ENCODE measurements at places on chromosomes 1 and 21. TPM values are rescaled to one million over a fixed set of nuclear protein-coding genes. Genes with fewer than 3 reads are reported as not detected.

- H3K27ac ChIP-seq = no peak overlapping the region
- no peaks in the 10 kb centered on the region for H3K27me3 ChIP-seq
- peaks cover 16% of the 10 kb centered on the region for H3K4me1 ChIP-seq
- no peak overlapping the region for H3K4me3 ChIP-seq
- DNase-seq = no peak
Observed at GRCh38 chr1:167230437-167230836, 9.8 kb downstream of the POU2F1 start.

The ANKRD34A gene
- 0.22 TPM for total RNA-seq

- peak overlapping the region; percentile 47 for H3K4me3 ChIP-seq
- H3K27ac ChIP-seq = no peak overlapping the region
- H3K4me1 ChIP-seq = peaks cover 1% of the 10 kb centered on the region
- peaks cover 30% of the 10 kb centered on the region for H3K27me3 ChIP-seq
- H3K36me3 ChIP-seq = no peaks in the 10 kb centered on the region
Observed at GRCh38 chr1:16026723-16027484, 5.1 kb downstream of the CLCNKA start.

GRCh38 chr1:223849352-223850254, 3.9 kb upstream of the TP53BP2 start:
- H3K27ac ChIP-seq = no peak overlapping the region
- peaks cover 19% of the 10 kb centered on the region for H3K27me3 ChIP-seq
- peaks cover 3% of the 10 kb centered on the region for H3K4me1 ChIP-seq
- H3K4me3 ChIP-seq = no peak overlapping the region

The NID1 gene
- 21.0 TPM for total RNA-seq

GRCh38 chr1:227395426-227396028, 77.2 kb upstream of the CDC42BPA start:
- H3K27me3 ChIP-seq = no peaks in the 10 kb centered on the region
- H3K36me3 ChIP-seq = no peaks in the 10 kb centered on the region
- H3K4me3 ChIP-seq = no peak overlapping the region
- DNase-seq = no peak
- H3K27ac ChIP-seq = no peak overlapping the region
- H3K4me1 ChIP-seq = peaks cover 3% of the 10 kb centered on the region

DNA sequence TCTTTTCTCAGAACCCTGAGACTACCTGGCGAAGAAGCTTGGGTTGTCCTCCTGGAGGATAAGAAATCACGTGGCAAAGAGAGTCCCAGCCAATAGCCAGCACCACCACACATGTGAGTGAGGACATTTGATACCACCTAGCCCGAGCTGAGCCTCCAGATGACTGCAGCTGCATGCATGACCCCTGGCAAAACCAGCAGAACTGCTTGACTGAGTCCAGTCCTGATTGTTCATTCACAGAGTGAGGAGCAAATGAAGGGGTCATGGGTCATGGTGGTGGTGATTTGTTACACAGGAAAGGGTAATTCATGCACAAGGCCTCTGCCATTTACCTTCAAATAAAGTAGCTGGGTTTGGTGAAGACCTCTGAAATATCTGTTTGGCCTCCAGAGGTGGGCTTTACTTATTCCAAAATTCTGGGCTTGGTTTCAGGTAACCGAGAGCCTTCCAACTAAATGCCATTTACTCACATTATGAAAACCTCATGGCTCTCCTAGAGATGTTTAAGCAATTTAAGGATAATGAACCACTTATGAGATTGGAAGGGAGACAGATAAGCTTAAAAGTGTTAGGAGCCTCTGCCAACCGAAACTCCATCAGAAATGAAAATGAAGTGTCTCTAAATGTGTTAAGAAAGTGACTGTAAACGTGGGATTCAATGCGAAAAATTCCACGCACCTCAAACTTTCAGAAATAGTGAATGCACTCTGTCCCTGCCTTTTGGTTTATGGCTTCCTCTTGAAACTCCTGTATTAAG, 163.3 kb downstream of the SLC35F3 start:
- H3K36me3 ChIP-seq = no peaks in the 10 kb centered on the region
- H3K4me3 ChIP-seq = no peak overlapping the region
- no peak overlapping the region for H3K27ac ChIP-seq
- H3K27me3 ChIP-seq = peaks cover 24% of the 10 kb centered on the region
- DNase-seq = no peak

DNA sequence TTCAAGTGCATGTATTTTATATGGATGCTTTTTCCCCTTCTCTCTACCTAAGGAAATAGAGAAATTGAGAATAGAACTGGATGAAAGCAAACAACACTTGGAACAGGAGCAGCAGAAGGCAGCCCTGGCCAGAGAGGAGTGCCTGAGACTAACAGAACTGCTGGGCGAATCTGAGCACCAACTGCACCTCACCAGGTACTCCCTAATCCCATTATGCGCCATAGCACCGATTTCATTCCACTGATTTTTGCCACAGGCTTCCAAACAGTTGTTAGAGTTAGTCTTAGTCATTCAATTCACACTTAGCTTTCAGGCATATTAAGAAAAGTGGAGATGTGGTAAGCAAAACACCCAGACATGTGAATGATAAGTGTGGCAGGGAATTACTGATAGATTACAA, 122.8 kb downstream of the SDCCAG8 start:
- H3K4me1 ChIP-seq = no peaks in the 10 kb centered on the region
- no peak overlapping the region for H3K27ac ChIP-seq
- H3K36me3 ChIP-seq = peaks cover 19% of the 10 kb centered on the region
- no peak for DNase-seq
- no peaks in the 10 kb centered on the region for H3K27me3 ChIP-seq
- no peak overlapping the region for H3K4me3 ChIP-seq

The RHBDL2 gene
- not detected for total RNA-seq

The DHCR24 gene
- total RNA-seq = 217 TPM

The OR2T29 gene
- total RNA-seq = not detected

DNA sequence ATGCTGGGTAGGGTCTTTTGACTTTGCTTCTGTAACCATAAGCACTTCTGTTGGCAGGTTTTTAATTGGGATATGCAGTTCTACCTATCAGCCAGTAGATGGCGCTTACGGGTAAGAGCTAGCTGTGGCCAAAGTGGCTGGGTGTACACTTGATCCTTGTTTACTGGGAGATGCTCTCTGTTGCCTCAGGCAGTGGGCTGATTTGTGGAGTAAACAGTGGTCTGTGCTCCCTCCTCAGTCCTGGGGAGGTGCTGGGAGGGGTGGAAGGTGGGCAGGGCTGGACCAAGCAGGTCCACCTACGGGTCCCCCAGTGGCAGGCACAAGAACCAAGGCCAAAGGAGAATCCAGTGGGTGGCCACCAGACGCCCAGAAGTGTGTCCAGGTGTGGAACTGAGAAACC, 43.4 kb downstream of the RALGPS2 start:
- no peak overlapping the region for H3K4me3 ChIP-seq
- no peaks in the 10 kb centered on the region for H3K4me1 ChIP-seq
- H3K27me3 ChIP-seq = no peaks in the 10 kb centered on the region
- peaks cover 65% of the 10 kb centered on the region for H3K36me3 ChIP-seq
- no peak for DNase-seq

GRCh38 chr1:154425172-154425571, 20.0 kb downstream of the IL6R start:
- peaks cover 8% of the 10 kb centered on the region for H3K4me1 ChIP-seq
- no peak overlapping the region for H3K27ac ChIP-seq
- no peak overlapping the region for H3K4me3 ChIP-seq
- H3K36me3 ChIP-seq = no peaks in the 10 kb centered on the region
- H3K27me3 ChIP-seq = no peaks in the 10 kb centered on the region

DNA sequence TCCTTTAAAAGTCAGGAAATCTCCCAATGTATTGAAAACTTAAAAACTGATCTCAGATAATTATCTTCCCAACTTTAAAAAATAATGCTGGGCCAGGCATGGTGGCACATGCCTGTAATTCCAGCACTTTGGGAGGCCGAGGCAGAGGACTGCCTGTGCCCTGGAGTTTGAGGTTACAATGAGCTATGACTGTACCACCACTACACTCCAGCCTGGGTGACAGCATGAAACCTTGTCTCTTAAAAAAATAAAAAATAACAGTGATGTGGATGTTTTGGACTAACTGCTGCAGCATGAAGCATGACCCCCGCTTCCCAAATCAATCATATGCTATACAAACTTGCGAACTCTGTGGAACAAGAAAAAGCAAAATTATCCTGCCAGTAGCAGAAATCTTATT, 186.3 kb downstream of the RERE start:
- H3K27ac ChIP-seq = peak overlapping the region; percentile 58
- no peak overlapping the region for H3K4me3 ChIP-seq
- H3K27me3 ChIP-seq = no peaks in the 10 kb centered on the region
- DNase-seq = no peak
- H3K36me3 ChIP-seq = peaks cover 7% of the 10 kb centered on the region
- H3K4me1 ChIP-seq = peaks cover 63% of the 10 kb centered on the region

DNA sequence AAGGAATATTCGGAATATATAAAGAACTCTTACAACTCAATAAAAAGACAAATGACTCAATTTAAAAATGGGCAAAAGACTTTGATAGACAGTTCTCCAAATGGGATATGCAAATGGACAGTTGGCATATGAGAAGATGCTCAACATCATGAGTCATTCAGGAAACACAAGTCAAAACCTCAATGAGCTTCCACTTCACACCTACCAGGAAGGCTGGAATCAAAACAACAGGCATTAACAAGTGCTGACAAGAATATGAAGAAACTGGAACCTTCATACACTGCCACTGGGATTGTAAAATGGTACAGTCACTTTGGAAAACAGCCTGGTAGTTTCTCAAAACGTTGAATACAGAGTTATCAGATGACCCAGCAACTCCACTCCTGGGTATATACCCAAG, 17.2 kb downstream of the PGBD5 start:
- H3K27me3 ChIP-seq = no peaks in the 10 kb centered on the region
- peaks cover 5% of the 10 kb centered on the region for H3K4me1 ChIP-seq
- no peaks in the 10 kb centered on the region for H3K36me3 ChIP-seq
- no peak overlapping the region for H3K4me3 ChIP-seq
- H3K27ac ChIP-seq = no peak overlapping the region
- no peak for DNase-seq

GRCh38 chr1:185435696-185436379, 118.8 kb upstream of the IVNS1ABP start:
- H3K27ac ChIP-seq = no peak overlapping the region
- no peak for DNase-seq
- H3K4me3 ChIP-seq = no peak overlapping the region
- H3K27me3 ChIP-seq = no peaks in the 10 kb centered on the region
- H3K36me3 ChIP-seq = no peaks in the 10 kb centered on the region
- H3K4me1 ChIP-seq = no peaks in the 10 kb centered on the region

GRCh38 chr1:116203181-116203723, 92.1 kb downstream of the MAB21L3 start:
- no peak overlapping the region for H3K4me3 ChIP-seq
- peaks cover 3% of the 10 kb centered on the region for H3K27me3 ChIP-seq
- no peak for DNase-seq
- no peaks in the 10 kb centered on the region for H3K36me3 ChIP-seq
- no peak overlapping the region for H3K27ac ChIP-seq

DNA sequence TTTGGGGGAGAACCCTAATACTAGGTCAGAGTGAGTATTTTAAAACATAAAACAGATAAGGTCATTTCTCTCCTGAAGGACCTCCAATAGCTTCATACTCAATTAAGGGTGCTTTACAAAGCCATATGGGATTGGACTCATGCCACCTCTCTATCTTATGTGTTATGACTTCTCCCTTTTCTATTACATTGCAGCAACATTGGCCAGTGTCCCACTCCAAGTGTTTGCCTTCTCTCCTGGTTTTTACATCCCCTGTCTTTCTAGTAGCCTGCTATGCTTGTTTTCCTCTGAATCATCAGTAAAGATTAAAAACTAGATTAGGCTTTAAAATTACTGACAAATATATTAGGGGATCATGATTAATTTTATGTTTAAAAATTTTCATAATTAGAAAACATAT, 66.6 kb downstream of the SCMH1 start:
- peaks cover 2% of the 10 kb centered on the region for H3K4me1 ChIP-seq
- no peak overlapping the region for H3K27ac ChIP-seq
- H3K36me3 ChIP-seq = peaks cover 44% of the 10 kb centered on the region
- no peak overlapping the region for H3K4me3 ChIP-seq

The LDLRAD2 gene
- 0.77 TPM for total RNA-seq

DNA sequence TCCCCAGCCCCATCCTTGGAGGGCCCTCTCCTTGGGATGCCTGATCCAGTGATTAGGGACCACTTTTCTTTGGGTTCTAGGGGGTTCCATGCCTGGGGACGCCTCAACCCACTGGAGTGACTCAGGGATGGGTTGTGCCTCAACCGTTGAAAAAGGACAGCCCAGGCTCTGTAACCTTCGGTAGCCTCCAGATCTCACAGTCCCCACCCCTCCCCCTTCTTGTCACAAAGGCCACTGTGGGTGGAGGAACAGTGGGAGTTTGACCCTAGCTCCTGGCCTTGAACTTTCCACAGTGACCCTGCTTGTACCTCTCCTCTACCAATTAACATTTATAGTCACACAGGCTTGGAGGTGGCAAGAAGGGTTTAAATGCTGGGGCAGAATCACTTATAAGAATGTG, 2.6 kb upstream of the RORC start:
- H3K27me3 ChIP-seq = peaks cover 27% of the 10 kb centered on the region
- H3K27ac ChIP-seq = no peak overlapping the region
- peaks cover 10% of the 10 kb centered on the region for H3K4me1 ChIP-seq
- no peak overlapping the region for H3K4me3 ChIP-seq

DNA sequence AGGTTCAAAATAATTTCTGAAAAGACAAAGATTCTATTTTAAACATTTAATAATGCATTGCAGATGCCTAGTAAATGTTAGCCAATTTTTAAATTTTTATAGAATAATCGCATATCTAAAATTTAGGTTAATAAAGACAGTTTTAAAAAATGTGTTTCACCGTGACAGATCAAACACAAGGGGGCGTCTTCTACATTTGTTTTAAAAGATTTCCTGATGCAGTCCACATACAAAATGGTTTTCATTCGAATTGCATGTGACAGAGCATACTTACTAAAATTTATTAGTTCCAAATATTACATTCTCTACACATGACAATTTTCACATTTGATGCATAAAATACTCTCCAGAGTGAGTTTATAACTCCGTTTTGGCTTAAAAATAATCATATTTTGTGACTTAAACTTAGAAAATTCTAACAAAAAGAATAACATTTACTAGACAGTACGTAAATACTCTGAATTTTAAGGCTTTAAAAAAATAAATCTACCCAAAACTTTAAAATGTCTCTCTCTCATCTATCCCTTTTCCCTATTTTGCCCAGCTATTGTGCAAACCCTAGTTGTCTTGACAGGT, 75.5 kb downstream of the ADAMTS1 start:
- no peak overlapping the region for H3K27ac ChIP-seq
- H3K4me1 ChIP-seq = no peaks in the 10 kb centered on the region
- H3K4me3 ChIP-seq = no peak overlapping the region
- H3K27me3 ChIP-seq = no peaks in the 10 kb centered on the region
- DNase-seq = no peak

- peaks cover 7% of the 10 kb centered on the region for H3K4me1 ChIP-seq
- no peak for DNase-seq
- peaks cover 4% of the 10 kb centered on the region for H3K27me3 ChIP-seq
- H3K36me3 ChIP-seq = no peaks in the 10 kb centered on the region
Observed at GRCh38 chr1:239682960-239683359, 296.6 kb downstream of the CHRM3 start.

- H3K4me3 ChIP-seq = no peak overlapping the region
- DNase-seq = no peak
- no peaks in the 10 kb centered on the region for H3K27me3 ChIP-seq
- peaks cover 8% of the 10 kb centered on the region for H3K4me1 ChIP-seq
Observed at GRCh38 chr1:235336903-235337302, 8.5 kb downstream of the GGPS1 start.

GRCh38 chr21:25424634-25425033, 182.6 kb downstream of the MRPL39 start:
- H3K4me3 ChIP-seq = no peak overlapping the region
- peaks cover 3% of the 10 kb centered on the region for H3K27me3 ChIP-seq
- DNase-seq = no peak

The IFI44L gene
- not detected for total RNA-seq

- no peaks in the 10 kb centered on the region for H3K36me3 ChIP-seq
- no peak overlapping the region for H3K4me3 ChIP-seq
- H3K27ac ChIP-seq = no peak overlapping the region
- H3K27me3 ChIP-seq = no peaks in the 10 kb centered on the region
- DNase-seq = no peak
Observed at GRCh38 chr1:75023005-75023404, 111.2 kb upstream of the LHX8 start.

The SOX13 gene
- total RNA-seq = 58.2 TPM
